ENCODE measurements at places on chromosomes 11 and 22. TPM values are rescaled to one million over a fixed set of nuclear protein-coding genes. Genes with fewer than 3 reads are reported as not detected.

The SLC22A8 gene
- total RNA-seq: not detected

The PRMT3 gene
- 23.6 TPM for total RNA-seq

The OR51I1 gene
- not detected for total RNA-seq

The C11orf86 gene
- not detected for total RNA-seq

The MADD gene
- 65.9 TPM for total RNA-seq

The DNAJB7 gene
- total RNA-seq: not detected

The BARX2 gene
- 16.5 TPM for total RNA-seq

The CALCA gene
- not detected for total RNA-seq

The TNNT3 gene
- 0.60 TPM for total RNA-seq

The UBQLNL gene
- total RNA-seq: not detected

The MUS81 gene
- 64.2 TPM for total RNA-seq

All from PC-9 (cell line).